ENCODE measurements at places on chromosomes 12 and 14.

- DNase-seq, result no peak
These were observed 2.8 kb upstream of the CD4 start for GRCh38 chr12:6786416-6787094.

GRCh38 chr14:37594971-37595808 is at the start of the genes FOXA1 and TTC6:
FOXA1 (minus strand) TSS chr14:37595249; CDS start chr14:37594972, 277 bp downstream.
TTC6 (plus strand) TSS chr14:37595629; CDS start chr14:37622065, 26,436 bp downstream.
- no peak for DNase-seq

DNA sequence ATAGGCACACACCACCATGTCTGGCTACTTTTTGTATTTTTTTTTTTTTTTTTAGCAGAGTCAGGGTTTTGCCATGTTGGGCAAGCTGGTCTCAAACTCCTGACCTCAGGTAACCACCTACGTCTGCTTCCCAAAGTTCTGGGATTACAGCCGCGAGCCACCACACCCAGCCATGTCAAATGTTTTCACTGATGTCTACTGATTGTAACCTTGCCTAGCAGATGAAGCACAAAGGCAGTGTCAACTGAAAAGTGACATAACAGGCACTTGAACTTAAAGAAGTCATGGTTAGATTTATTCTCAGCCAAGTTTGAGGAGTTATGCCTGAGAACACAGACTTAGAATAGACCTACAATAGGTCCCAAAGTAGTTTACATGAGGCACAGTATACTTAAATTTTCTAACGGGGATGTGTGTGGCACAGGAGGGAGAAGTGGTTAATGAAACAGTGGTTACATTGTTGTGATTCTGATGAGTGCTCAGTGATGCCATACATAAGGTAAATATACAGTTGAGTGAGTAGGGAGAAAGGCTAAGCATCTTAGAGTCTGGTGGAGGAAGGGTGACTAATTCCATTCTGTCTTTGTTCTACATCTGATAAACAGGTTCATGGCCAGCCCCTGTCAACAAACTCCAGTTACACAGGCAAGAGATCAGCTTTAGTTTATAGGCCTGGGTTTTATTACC is 12.6 kb upstream of the RNASE4 start:
- DNase-seq, result no peak

DNA sequence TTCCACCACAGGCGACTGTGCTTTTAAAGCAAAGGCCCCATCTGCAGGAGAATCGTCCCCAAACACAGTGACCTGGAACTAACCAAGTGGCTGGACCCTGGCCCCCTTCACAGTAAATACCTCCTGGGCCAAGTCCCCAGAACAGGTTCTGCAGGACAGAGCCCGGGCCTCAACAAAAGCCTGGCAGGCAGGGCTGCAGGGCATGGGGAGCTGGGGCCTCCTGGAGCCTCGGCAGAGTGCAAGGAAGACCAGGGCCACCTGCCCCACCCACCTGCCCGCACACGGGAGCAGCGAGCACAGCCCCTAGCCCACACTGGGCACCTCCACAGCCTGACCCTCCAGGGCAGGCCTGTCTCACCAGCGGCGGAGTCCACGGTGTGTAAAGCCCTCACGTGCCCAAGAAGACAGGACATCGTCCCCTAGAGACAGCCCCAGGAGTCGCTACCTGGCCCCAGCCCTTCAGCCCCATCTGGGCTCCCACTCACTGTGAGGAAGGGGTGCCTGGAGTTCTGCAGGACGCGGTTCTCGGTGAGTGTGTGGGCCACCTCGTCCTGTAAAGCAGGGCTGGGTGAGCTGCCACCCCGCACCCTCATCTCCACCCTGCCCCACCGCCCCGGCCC is 21.0 kb downstream of the AKT1 start:
- DNase-seq, result no peak

GRCh38 chr14:87864356-87865270 is 128.4 kb downstream of the GALC start:
- DNase-seq, result no peak

- DNase-seq, result no peak
These were observed 575.5 kb downstream of the ALG10 start for GRCh38 chr12:34597548-34598351.

GRCh38 chr14:90788031-90788430 is 28.2 kb downstream of the TTC7B start:
- DNase-seq, result no peak

- no peak for DNase-seq
These were observed 276.4 kb downstream of the DPF3 start for GRCh38 chr14:72617391-72618031.

DNA sequence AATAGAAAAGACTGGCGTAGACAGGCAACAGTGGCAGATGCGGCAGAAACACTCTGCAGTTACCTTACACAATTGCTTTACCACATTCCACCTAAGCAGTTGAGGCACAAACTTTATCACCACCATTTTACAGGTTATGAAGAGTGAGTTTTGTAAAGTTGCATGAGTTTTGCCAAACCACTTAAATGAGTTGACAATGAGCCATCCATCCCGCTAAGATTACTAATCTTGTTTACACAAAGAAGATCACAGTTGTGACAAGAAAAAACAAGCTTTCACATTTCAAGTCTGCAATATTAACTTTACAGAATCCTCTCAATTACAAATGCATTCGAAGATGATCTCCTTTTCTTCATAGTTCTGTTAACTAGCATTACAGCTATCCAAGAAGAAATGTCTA is 1.8 kb downstream of the TMCC3 start:
- DNase-seq, result no peak

- no peak for DNase-seq
These were observed 57.5 kb upstream of the TMEM263 start for GRCh38 chr12:106897981-106898901.

DNA sequence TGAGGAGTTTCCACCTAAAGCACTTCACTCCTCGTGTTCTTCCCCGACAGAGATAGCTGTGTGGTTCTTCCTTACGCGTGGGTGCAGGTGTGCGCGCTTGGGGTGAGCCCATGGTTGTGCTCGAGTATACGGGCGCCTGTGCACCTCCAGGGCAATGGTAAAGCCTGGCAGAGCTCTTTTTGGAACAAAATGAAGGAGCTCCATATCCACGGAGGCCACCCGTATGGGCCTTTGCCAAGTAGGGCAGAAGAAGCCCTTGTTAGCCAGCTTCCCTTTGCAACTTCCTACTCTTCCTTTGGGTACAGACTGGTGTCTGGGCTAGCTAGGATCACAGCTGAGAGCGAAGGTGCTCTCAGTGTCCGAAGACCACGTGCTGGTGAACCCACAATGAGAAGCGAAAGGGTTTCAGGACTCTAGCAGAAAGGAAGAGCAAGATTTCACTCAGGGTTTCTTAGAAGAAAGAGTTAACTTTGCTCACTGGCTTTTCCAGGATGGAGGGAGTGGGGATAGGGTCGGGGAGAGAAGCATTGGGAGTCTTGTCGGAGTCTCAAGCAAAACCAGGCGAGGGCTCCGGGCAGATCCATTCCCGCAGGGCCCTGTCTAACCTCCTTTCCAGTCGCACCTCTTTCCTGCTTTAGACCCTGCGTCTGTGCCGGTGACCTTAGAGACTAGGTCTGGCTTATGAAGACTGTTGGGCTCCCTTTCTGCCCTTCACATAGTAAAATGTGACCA is 960 bp upstream of the LRFN5 start:
- peak; percentile 67 for DNase-seq

All from fibroblast of pulmonary artery (primary cell).